NCI-H187 (cell line): ENCODE measurements at places on chromosomes 3 and 15.

DNA sequence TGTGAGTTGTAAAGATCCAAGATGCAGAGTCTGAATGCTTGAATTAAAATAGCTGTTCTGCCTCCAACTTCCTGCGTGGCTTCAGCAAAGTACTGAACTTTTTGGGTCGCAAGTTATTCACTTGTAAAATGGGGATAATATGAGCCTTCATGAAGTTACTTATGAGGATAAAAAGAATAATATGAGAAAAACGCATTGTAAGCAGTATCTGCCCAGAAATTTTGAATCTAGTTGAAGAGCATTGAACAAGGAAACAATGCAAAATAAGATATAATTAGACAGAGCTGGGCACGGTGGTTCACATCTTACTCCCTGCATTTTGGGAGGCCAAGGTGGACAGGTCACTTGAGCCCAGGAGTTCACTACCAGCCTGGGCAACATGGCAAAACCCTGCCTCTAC lies 37.8 kb downstream of the AQP9 start:
- no peak for DNase-seq

DNA sequence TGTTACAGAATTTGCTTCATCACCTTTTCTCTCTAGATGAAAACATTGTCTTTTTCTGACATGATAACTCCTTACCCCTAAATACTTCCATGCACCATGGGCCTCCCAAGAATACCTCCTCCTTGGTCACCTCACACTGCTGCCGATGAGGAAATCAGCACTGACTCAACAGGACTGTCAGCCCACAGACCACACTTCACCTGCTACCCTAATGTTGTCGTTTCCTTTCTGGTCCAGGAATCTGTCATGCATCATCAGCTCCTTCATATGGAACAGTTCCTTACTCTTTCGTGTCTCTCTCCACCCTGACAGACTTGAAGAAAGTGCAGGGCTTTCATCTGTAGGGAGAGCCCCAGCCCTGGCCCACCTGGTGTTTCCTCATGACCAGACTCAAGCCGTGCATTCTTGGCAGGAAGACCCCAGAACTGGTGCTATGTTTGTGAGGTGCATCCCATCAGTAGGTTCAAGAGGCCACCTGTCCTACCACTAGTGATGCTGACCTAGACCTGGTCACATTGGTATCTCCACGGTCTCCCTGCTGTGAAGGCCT lies 41.1 kb upstream of the PLXNA1 start:
- DNase-seq: no peak

- no peak for DNase-seq
Observed at GRCh38 chr3:101824702-101825101, 24.6 kb upstream of the NFKBIZ start.

GRCh38 chr3:9013782-9014563 lies 50.7 kb upstream of the RAD18 start:
- no peak for DNase-seq

GRCh38 chr3:126621627-126622345 lies 33.1 kb downstream of the TXNRD3 start:
- DNase-seq: no peak

GRCh38 chr3:114437897-114438296 lies 144.1 kb downstream of the TIGIT start:
- DNase-seq: no peak
